ENCODE measurements at places on chromosomes 16 and 17.

GRCh38 chr17:35725058-35725457 lies 6.4 kb upstream of the RASL10B start:
- no peak for DNase-seq

- DNase-seq: peak; percentile 73
These were observed 115.8 kb downstream of the NPIPB11 start for GRCh38 chr16:29290631-29291247.

- no peak for DNase-seq
These were observed 7.1 kb downstream of the USP31 start for GRCh38 chr16:23141959-23142740.

DNA sequence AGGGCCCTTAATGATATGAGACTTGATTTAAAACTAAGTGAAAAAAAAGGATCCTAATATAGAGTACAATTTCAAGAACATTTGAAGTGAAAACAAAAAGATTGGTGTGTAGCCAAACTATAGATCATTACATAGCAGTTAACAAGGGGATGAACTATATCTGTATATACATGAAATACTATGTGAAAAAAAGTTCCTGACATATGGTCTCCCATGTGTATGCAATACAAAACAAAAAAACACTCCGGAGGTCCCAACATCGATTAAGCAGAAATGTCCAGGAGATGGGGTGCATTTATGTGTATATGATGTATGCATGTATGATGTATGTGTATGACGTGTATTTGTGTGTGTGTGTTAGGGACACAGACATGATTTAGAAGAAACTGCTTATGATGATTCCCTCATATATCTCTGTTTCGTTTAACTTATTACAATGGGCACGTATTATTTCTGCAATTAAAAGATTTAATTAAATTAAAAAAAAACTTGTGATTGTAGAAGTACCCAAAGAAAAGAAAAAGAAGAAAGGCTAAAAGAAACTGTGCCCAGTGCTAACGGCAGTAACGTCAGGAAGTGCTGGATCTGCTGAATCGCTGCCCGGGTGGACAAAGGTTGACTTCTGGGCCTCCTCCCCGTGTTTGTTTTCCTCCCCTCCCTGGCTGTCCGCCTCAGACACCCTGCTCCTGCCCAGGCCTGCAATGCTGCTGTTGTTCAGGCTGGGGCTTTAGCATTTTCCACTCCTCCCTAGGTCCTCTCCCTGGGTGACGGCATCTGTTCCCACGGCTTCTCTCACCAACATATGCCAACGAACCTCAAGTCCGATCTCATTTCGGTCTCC lies 36.9 kb downstream of the TBX4 start:
- no peak for DNase-seq

- DNase-seq: peak; percentile 31
These were observed 8.4 kb downstream of the SLC16A5 start for GRCh38 chr17:75096082-75096625.

- DNase-seq: no peak
These were observed 184.4 kb upstream of the FOXF1 start for GRCh38 chr16:86325895-86326294.

GRCh38 chr16:75053791-75054555 lies 55.1 kb downstream of the ZNRF1 start:
- no peak for DNase-seq

DNA sequence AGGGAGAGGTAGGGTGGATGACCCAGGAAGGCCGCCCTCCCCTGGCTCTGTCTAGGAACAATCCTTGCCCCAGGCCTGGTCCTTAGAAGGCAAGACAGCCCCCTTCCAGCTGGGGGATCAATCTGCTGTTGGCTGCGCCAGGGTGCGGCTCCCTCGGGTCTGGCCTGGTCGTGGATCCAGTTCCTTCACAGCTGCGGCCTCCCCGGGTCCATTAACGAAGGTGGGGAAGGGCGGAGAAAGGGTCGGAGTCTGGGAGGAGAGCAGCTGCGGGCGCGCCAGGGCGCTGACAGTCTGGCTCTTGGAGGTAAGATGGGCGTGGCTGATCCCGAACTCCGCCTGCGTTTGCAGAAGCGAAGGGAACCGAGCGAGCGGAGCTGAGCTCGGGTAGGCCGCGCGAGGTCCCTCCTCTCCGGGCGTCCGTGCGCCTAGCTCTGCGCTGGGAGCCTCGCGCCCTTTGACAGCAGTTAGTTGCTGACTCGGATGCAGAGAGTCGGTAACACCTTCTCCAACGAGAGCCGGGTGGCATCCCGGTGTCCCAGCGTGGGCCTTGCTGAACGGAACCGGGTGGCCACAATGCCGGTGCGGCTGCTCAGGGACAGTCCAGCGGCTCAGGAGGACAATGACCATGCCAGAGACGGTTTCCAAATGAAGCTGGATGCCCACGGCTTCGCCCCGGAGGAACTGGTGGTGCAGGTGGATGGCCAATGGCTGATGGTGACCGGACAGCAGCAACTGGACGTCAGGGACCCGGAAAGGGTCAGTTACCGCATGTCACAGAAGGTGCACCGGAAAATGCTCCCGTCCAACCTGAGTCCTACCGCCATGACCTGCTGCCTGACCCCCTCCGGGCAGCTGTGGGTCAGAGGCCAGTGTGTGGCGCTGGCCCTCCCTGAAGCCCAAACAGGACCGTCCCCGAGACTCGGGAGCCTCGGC lies at the start of gene HSPB9:
TSS of gene HSPB9 (plus strand) at position 434 of the 933 bp plus-strand sequence. CDS start at position 481, 47 bp downstream.
- DNase-seq: no peak

DNA sequence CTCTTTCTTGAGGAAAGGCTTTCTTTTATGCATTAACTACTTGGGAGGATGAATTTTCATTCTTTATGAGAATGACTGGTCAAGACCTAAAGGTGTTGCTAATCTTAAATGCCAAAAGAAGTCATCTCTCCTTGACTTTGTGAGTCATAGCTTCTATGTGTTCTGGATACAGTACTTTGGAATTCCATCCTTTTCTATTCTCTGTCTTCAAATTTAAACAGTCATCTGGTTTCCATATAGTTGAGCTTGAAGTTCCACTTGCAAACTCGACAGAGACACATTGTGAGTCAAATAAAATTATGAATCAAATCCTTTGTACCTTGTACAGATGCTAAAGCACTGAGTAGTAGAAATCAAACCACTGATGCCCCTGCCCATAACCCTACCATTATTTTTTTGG lies 271.9 kb upstream of the PMFBP1 start:
- DNase-seq: no peak

GRCh38 chr17:6675201-6675825 lies 23.8 kb downstream of the C17orf100 start:
- DNase-seq: no peak

DNA sequence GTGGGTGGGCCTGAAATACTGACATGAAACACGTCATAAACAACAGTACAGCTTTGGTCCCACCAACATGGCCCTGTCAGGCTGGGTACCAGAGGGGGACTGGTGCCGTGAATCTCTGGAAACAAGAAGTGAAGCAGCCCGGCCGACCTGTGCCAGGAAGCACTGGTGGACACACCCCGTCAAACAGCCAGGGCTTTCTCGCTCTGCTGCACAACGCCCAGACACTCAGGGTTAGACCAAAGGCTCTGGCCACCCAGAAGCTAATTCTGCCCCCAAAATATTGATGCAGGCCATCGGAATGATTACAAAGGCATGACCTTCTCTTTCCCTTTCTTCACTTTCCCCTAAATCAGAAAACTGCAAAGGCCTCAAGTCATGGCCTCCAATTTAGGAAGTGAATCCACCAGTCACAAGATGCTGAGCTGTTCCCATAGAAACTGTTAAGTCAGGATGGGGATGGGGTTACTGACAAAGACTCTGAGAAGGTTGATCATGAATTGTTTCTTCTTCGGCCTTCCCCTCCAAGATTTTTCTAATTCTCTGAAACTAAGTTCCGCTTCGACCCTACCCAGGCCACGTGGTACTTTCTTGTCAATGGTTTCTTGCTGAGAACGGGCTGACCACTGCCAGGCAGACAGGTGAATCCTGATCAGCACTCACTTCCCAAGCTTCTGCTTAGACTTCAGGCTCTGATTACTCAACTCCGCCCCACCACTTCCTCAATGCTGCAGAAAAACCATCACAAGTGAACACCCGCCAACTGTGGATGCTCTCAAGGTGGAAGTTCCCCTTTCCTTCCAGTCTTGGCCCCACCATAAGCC lies 6.7 kb downstream of the PITPNA start:
- DNase-seq: peak; percentile 59

DNA sequence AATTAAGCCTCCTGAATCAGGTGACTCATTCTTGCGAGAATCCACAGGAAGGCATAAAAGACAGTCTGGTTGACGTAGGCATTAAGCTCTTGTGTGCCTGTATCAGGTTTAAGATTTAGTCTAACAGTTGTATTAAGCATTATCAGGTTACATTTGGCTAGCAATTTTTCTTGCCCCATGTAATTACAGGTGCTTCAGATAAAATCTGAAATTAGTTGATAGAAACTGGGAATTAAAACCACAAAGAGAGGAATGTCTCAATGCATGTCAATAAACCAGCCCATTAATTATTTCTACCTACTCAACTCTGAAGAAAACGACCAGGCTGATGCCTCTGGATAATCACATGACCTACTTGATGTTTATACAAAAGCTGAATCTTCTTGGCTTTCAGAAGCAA lies 217.2 kb downstream of the CA10 start:
- DNase-seq: no peak
